ENCODE measurements at places on chromosomes 2 and 18.

GRCh38 chr2:39625193-39625926 is 40.4 kb upstream of the TMEM178A start:
- no peak for DNase-seq

GRCh38 chr2:191899410-191899809 is 52.5 kb upstream of the CAVIN2 start:
- DNase-seq = no peak

DNA sequence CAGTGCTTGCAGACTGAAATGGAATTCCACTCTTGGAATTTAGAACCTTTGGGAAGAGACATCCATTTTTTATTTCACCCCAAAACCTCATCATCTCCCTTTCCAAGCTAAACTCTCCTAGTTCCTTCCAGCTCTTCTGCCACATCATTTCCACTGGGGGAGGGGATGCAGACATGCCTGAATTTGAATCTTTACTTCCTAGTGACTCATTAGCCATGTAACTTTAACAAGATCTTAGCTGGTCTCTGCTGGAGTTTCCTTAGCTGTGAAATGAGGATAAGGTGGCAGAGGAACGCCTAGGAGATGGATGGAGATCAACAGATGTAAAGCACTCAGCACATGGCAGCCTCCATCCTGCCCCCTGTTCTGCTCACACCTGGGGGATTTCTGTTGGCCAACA is 266.8 kb downstream of the EN1 start:
- DNase-seq = no peak

DNA sequence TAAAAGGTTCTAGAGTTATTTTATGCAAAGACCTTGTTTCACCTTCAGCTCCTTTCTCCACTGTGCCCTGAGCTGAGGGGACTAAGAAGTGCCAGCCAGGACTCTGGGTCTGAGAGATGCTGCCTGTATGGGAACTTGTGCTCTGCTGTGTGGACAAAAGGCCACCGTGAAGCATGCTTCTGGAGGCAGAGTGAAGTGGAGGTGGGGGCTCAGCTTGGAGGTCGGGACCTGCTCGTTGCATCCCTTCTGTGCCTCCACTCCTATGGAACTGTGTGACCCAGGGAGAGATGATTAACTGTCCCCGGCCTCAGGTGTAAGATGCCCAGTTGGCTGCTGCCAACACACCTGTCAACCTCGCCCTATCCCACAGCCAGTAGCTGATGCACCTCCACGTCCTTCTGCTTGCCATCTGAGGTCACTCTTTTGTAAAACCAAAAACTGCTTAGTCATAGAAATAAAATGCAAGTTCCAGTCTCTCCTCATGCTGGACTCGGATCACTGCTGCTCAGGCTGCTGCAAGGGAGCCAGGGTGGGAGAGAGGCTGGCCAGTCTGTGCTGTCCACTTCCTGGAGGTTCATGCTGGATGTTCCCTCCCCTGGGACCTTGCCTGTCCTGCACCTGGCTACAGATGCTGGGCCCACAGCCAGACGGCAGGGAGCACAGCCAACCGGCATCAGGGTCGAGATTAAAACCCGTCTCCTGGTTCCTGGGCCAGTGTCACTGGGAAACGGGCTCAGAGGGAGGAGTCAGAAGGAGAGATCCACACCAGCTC is 113.2 kb downstream of the ACKR3 start:
- DNase-seq = no peak

DNA sequence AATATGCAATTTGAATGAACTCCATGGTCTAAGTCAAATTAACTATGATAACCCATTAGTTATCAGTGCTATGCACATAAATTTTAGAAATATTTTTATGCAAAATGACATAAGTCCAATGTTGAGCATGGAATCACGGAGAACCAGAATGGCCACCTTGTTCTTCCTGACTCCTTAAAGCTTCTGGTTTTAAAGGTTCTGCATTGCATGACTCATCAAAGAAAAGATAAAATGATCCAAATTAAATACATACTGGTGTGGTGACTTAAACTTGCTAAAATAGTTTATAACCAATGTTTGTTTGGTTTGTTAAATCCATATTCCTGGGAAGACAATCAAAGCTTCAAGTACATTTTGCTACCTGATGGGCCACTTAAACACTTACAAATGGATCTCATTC is 1146.9 kb upstream of the NRXN1 start:
- no peak for DNase-seq

DNA sequence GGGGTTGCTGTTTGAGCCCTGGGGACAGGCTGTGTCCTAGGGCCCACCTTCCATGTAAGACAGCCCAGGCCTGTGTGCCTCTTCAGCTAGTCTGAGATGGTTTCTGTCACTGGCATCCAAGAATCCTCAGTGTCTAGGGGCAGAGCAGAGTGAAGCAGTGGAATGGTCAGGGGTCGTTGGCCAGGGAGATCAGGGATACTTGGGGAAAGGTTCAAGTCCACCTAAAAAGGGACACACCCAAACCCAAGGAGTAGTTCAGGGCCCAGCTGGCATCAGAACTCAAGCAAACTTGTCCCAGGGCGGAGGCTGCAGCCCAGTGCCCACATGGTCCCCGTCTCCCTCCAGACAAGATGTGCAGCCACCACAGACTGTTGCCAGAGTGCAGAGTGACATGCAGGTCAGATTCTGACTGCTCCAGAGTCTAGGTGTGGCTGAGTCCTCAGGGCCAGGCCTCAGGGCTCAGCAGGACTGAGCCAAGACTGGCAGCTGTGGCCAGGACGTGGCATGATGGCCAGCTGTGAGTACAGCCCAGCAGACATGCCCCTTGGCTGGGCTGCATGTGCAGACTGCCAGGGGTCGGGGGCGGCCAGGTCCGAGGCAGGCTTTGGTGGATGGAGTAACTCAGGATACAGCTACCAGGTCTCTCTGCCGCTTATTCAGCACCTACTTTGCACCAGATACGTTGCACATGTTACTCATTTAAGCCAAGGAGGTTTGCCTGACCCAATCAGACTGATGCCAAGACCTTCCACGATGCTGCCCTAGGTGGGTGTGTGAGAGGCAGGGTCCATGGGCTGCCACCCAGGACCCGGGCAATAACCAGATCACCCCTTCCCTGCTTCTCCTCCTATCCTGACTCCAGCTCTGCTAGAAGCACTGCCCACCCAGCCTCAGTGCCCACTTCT is 146.6 kb downstream of the SMAD7 start:
- no peak for DNase-seq

DNA sequence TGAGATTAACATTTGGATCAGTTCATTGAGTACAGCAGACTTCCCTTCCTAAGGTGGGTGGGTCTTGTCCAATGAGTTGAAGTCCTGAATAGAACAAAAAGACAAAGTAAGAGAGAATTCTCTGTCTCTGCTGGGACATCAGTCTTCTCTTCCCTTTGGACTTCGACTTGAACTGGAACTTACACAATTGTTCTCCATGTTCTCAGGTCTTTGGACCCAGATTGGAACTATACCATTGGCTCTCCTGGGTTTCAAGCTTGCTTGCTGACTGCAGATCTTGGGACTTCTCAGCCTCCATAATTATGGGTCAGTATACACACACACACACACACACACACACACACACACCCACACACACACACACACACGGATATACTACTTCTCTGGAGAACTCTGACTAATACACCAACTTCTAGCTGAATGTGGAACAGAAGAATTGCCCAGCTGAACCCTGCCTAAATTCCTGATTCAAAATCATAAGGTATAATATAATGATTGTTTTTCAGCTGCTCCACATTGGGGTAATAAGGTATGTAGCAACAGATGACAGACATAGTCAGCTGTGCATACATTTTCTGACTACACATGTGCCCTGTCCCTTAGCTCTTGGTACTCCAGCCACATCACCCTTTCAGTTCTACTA is 214.0 kb downstream of the TGIF1 start:
- no peak for DNase-seq

GRCh38 chr2:105186967-105187498 is 54.5 kb upstream of the GPR45 start:
- no peak for DNase-seq

Measured in A549 (cell line).